CD4-positive, alpha-beta T cell treated with Interleukin-15 for 1 hour (primary cell): ENCODE measurements at places on chromosomes 13 and 19.

DNA sequence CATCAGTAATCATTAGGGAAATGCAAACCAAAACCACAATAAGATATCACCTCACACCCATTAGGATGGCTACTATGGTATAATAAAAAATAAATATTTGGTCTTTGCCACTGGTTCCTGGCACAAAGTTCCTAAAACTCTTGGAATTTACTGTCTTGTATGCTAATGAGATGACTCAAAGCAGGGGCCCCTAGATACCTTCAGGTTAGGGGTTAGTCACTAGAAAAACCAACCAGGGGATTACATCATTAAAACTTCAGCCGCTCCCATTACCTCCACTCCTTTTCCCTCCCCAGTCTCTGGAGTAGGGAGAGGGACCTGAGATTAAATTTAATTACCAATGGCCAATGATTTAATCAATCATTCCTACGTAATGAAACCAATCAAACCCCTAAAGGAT is 49.6 kb downstream of the THSD1 start:
- no peak for DNase-seq

GRCh38 chr19:18601875-18602274 is 4.7 kb downstream of the CRLF1 start:
- no peak for DNase-seq

DNA sequence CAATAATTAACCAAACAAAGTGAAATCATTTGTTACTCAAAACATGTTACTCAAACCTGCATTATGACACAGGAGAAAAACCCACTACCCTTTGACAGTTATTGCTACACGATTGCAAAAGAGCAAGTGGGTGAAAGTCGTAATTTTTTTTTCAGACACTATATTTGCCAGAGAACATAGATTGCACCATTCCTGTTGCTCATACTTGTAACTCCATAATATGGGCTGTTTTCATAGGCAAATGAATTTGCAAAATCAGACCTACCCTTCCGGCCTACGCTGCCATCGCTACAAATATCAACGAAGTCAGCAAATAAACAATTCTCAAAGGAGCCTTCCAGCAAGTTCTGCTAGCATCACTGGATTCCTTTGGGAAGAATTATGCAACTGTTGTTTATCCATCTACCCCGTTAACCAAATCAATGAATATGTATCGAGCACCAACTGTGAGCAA is 396.5 kb downstream of the IRS2 start:
- DNase-seq: no peak

DNA sequence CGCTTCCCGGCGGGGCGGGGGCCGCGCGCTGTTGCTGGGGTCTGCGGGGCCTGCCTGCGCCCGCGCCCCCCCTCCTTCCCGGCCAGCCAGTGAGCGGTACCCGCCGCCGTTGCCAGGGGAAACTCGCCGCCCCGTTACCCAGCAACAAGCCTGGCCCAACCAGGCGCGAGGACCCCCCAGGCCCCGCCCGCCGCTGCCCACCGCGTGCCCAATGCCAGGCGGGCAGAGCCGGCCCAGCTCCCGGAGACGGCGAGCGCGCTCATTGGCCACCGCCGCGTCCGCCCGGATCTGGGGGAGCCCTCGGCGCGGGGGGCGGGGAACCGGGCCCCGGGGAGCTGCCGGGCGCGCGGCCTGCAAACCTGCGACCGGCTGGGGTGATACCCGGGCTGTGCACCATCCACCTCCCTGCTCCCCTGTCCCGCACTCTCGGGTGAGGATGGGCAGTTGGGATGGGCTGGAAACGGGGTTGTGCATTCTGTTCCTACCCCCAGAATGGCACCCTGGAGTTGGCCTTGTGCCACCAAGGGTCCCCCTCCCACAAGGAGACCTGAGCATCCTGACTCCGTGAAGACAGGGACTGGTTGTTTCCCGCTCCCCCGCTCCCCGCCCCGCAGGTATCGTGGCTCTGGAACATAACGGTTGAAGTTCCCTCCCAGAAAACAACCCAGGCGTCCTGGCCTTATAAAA is 8.8 kb upstream of the BBC3 start:
- peak; percentile 80 for DNase-seq

GRCh38 chr19:4375164-4376027 is 25.0 kb downstream of the SH3GL1 start:
- peak; percentile 43 for DNase-seq

DNA sequence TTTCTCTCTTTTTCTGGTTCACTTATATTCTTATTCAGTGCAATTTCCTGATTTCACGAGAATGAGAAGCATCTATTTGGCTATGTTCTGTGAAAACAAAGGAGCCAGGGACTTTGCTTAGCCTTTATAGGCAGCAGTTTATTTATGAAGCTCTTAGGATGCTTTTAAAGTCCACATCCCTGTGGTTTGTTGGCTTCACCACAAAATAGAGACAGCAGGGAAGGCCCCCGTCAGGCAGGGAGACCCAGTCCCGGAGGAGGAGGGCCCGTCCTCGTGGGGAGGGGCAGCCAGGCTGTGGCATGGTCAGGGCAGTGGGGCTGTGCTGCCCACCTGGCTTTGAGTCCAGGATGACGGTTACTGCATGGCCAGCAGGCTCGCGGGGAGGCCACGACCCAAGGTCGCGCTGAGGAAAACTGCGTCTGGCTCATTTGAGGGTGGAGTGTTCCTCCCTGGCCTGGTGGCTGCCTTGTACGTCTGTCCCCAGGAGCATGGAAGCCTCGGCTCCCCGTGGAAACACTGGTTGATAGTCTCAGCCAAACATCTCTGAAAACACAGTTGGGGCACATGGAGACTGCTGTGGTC is 92.7 kb downstream of the ATP11A start:
- no peak for DNase-seq

- no peak for DNase-seq
Observed at GRCh38 chr13:99214232-99214631, 13.6 kb downstream of the UBAC2 start.

DNA sequence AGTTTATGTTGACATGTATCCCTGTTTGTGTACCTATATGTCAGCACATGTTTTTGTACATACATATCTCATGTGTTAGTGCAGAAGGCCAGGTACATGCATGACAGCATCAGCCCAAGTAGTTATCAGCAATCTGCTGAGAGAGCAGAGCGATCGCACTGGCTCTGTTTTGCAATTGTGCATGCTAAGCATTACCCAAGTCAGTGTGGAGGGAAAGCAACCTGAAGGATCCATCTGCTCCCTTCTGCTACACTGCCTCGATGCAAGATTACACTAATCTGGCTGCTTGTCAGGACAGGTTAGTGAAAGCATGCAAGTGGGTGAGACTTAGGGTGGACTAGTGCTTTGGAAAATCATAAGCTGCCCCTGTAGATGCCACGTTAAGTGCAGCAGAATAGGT is 211.8 kb downstream of the PCCA start:
- DNase-seq: no peak

GRCh38 chr13:74444864-74445479 is 310.8 kb upstream of the KLF12 start:
- no peak for DNase-seq

GRCh38 chr13:41603917-41604316 is 146.6 kb downstream of the RGCC start:
- no peak for DNase-seq

- DNase-seq: no peak
Observed at GRCh38 chr19:20279516-20279915, 112.5 kb downstream of the ZNF486 start.

GRCh38 chr19:38290631-38291147 is 13.4 kb upstream of the C19orf33 start:
- DNase-seq: no peak

DNA sequence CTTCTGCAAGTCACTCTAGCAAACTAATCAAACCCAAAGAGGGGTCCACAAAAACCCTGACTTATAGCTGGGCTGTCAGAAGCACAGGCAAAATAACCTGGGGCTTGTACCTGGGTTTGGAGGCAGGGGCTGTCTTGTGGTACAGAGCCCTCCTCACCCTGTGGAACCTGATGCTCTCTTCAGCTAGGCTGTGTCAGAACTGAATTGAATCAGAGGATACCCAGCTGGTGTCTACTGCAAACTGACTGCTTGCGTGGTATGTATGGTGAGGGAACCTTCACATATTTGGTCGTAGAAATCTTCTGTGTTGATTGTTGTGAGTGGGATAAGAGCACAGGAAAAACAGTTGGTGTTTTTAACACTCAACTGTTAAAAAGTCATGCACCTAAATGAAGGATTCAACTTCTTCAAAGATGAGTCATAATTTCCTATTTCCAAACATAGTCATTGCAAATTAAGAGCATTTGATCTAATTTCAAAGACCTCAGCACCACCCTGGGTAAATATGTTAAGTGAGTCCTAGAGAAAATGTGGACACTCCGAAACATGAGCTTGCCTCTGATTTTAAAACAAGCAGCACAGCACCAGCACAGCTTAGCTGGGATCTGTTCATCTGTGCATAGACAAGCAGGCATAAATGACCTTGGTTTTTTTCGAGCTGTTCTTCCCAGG is 840.2 kb downstream of the UQCRFS1 start:
- DNase-seq: no peak

DNA sequence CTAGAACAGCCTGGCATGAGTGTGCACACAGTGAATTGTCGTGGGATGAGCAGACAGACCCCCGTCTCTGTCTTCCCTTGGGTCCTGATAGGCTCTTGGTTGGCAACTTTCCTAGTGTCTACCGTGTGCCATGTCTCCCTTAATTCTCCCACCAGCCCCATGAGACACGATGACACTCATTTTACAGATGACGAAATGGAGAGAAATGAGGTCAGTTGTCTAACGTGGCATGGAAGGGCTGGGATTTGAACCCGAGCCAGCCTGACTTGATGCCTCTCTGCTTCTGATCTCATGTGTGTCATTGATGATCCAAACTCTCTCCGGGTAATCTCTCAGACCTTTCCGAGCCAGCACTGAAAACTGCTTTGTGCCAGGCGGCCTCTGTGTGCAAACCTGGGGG is 8.4 kb upstream of the KLK14 start:
- DNase-seq: no peak

DNA sequence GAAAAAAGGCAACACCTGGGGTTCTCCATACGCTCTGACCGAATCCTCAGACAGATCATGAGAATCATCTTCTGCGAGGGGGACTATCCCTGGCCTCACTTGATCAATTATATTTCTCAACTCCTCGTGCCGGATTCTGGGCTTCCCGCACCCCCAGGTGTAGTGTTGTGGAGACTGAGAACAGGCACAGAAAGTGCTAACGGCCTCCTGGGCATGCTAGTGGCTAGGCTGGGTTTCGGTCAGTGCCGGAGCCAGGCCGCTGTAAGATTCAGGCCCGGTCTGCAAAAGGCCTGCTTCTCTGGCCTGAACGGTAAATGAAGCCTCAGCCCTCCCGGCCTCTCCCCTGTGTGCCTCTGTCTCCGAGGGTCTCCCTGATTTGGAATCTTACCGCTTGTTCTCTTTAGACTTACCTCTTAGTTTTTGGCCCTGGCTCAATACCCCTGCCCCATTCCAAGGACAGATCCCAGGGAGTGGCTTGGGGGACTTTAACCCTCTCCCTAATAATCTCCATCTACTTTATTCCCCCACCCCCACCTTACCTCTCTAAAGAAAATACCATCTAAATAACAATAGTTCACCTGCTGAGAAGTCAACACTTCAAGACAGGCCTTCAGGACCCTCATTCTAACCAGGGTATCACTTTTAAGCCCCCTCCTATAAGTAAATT is 79.0 kb upstream of the MEDAG start:
- DNase-seq: no peak

DNA sequence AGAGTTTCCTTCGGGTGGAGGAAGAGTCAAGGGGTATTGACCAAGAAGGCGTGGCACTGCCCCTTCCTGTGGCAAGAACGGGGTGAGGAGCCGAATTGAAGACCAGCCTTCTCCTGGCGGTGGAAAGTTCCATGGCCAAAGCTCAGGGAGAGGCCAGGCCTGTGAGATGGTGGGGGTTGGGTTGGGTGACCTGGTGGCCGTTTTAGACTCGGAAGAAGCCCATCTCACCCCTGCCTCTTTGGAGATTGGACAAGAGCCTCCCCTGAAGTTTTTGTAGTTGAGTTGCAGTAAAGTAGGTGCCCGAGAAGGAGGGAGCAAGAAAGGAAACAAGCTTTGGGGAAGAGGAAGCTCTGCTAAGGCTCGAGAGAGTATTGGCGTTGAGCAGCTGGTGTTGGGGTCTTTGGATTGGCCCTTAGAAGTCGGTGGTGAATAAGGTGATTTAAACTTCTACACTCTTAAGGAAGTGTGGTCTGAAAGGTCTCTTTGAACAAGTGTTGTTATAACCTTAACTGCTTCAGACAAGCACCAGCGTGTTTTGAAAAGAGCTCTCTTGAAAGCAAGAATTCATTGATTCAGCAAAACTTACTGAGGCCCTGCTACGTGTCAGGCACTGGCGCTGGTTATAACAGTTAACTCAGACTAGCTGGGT is 964 bp downstream of the SPINT2 start:
- no peak for DNase-seq

DNA sequence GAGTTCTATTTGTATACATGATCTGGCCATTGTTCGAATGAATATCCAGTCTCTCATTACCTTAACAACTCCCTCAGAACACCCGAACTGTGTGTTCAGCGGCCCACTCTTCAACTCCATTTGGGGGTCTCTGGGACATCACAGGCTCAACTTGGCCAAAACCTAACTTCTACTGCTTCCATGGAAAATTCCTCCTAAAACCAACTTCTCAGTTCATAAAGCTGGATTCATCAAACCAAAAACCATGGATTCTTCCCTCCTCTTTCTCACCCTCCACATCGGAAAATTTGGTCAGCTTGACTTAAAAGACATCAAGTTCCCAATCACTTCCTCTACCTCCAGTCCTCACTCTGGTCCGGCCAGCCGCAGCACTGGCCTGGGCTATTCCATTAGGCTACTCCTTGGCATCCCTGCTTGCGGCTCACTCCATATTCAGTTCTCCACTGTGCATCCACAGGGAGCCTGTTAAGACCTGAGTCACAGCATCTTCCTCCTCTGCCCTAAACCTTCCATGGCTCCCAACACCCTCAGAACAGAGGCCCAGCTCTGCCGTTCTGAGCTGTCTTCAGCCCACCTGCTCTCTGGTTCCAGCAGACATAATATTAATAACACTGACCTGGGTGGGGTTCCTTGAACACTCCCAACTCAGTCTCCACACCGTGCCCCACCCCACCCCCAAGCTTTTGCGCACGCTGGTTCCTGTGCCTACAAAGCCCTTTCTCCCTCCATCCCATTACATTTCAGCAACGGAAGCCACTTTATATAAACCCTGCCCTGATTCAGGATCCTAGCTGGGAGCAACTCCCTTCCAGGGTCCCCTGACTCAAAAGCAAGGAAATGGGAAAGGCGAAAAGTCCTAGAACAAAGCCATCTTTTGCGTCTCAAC is 1.1 kb downstream of the ZNF792 start:
- no peak for DNase-seq

DNA sequence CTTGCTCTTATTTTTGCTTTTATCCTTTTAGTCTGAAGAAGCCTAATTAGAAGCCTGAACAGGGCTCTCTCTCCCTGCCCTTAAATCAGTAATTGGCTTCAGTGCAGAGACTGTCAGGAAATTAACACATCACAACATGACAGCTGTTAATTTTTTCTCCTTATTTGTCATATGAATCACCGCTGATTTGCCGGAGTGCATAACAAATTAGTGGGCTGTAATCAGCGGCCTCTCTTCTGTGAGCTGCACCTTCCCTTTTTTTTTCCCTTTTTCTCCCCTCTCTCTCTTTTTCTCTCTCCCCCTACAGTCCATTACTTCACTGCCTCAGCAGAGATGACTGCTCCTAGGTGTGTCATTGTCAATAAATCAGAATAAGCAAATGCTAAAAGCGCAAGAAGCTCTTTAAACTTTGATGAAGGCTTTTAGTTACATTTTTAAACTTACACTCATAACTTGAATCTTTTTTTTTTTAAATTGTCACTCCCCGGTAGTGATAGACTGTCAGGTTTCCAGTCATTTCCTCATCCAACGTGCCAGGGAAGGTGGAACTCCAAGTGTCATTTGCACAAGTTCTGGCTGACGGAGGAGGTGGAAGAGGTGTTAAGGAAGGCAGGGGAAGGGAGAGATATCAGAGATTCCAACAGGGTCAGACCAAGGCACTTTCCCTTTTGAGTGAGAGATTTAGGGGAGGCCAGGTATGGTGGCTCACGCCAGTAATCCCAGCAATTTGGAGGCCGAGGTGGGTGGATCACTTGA is 197.1 kb upstream of the TSHZ3 start:
- no peak for DNase-seq
